Central memory CD8-positive, alpha-beta T cell (primary cell): ENCODE measurements at places on chromosomes 6 and 20.

- DNase-seq = no peak
Observed at GRCh38 chr20:61970357-61970756, 95.3 kb downstream of the TAF4 start.

GRCh38 chr20:8228315-8228714 is 96.2 kb downstream of the PLCB1 start:
- DNase-seq = no peak

GRCh38 chr6:41723530-41724227 is 11.7 kb downstream of the TFEB start:
- no peak for DNase-seq

GRCh38 chr6:65170273-65170672 is 536.8 kb downstream of the EYS start:
- DNase-seq = no peak

- DNase-seq = no peak
Observed at GRCh38 chr6:147136057-147136456, 68.2 kb upstream of the STXBP5 start.
